ENCODE measurements at places on chromosomes 5 and 9.

DNA sequence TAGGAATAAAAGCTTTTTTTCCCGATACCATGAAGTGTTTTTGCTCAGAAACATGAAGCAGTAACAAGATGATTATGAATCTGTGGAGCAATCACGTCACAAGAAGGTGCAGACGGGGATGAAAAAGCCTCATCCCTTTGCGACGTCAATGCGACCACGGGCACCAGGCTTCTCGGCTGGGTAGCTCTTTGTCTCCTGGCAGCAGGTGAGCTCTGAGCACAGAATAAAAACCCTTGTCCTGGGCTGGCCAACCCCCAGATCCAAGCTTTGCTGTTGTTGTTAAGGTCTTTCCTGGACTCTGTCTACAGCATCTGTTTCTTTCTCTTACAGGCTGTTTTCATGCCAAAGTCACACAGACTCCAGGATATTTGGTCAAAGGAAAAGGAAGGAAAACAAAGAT lies 113.8 kb downstream of the ANKRD18B start:
- DNase-seq, result no peak

GRCh38 chr9:1427875-1428274 lies 377.7 kb downstream of the DMRT2 start:
- DNase-seq, result no peak

GRCh38 chr5:68189171-68189570 lies 26.4 kb upstream of the PIK3R1 start:
- DNase-seq, result no peak

GRCh38 chr9:130172161-130172857 lies at the start of gene NCS1:
Gene NCS1 (plus strand): TSS chr9:130172404. CDS start chr9:130172664, 260 bp downstream.
- peak; percentile 52 for DNase-seq

GRCh38 chr9:15390201-15390600 lies 32.5 kb upstream of the SNAPC3 start:
- no peak for DNase-seq

- no peak for DNase-seq
Observed at GRCh38 chr5:91311168-91311696, 71.9 kb downstream of the ARRDC3 start.

DNA sequence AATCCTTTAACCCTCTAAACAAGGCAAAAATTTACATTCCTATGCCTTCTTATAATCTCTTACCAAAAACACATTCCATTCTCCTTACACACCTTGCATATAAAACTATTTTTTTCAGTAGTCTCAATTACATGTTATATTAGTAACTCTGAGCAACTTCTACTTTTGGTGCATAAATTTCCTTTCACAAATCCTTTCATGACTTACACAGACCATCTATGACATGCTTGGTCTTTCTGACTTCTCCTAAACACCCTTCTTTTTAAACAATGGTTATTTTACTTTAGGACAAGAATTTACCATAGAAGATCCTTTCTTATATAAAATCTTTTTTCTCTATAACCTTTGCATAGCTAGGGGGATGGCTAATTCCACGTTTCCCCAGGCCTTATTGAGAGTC lies 208.0 kb upstream of the ARRDC3 start:
- DNase-seq, result no peak

GRCh38 chr5:120240706-120241105 lies 223.4 kb upstream of the PRR16 start:
- no peak for DNase-seq

- DNase-seq, result no peak
Observed at GRCh38 chr5:115930630-115931337, 31.5 kb upstream of the LVRN start.

DNA sequence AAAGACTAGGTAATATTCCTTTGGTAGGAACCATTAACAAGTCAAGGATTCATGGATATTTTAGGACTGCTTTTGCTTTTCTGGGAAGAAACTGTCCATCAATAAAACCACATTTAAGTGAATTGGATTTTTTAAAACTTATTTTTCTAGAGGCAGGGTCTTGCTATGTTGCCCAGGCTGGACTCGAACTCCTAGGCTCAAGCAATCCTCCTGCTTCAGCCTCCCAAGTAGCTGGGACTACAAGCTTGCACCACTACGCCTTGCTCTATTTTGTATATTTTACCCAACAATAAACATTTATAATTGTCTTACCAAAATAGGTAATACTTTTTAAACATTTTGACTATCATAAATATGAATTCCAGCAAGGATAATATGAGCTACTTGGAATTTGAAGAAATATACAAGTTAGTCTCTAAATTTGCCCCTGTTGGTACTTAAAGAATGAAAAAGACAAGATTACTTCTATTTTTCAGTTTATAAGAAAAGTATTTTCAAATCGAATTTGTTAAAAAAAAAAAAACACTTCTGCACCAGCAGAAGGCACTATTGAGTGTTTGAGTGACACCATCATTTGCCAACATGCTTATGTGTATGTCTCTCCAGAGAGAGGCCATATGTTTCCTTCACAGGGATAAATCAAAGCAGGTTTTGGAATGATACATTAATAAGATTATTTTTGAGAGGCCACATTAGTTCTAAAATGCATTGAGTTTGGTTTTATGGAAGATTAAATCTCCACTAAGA lies 60.0 kb upstream of the CARTPT start:
- no peak for DNase-seq

- no peak for DNase-seq
Observed at GRCh38 chr5:8396756-8397155, 527.8 kb downstream of the MTRR start.

GRCh38 chr5:167049043-167049663 lies 1242.3 kb upstream of the WWC1 start:
- no peak for DNase-seq

DNA sequence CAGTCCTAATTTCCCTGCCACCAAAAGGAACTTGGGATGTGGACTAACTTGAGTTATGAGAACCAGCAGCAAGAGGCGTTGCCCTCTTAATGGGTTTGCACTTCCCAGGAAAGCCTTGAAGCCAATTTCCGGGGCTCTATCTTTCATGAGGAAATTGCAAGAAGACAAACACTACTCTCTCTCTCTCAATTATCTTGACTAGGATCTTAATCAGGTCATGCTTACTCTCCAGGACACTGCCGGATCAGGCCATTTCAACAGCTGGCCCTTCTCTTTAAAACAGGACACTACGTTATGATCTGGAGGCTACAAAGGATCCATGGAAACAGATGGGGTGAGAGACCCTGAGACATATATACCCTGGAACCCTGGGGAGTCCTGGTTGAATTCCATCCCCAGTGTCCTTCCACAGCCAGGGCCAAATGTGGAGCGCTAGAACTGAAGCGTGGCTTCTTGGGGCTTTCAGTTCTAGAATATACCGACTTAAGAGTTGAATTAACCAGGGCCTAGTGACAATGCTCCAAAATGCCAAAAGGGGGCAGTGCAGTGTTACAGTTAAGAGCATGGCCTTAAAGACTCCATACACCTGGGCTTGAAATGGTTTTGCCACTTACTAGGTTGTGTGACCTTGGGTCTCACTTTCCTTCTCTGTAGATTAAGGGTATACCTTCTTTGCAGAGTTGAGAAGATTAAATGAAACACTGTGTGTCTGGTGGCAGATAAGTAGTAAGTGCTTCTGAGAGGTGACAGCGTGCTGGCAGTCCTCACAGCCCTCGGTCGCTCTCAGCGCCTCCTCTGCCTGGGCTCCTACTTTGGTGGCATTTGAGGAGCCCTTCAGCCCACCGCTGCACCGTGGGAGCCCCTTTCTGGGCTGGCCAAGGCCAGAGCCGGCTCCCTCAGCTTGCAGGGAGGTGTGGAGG lies 21.1 kb downstream of the FAM219A start:
- peak; percentile 41 for DNase-seq

- DNase-seq, result no peak
Observed at GRCh38 chr9:106717686-106718085, 145.3 kb upstream of the ZNF462 start.

GRCh38 chr5:92553326-92553725 lies 1027.7 kb downstream of the NR2F1-AS1 start:
- no peak for DNase-seq

GRCh38 chr5:83145882-83146331 lies 68.6 kb downstream of the XRCC4 start:
- no peak for DNase-seq

DNA sequence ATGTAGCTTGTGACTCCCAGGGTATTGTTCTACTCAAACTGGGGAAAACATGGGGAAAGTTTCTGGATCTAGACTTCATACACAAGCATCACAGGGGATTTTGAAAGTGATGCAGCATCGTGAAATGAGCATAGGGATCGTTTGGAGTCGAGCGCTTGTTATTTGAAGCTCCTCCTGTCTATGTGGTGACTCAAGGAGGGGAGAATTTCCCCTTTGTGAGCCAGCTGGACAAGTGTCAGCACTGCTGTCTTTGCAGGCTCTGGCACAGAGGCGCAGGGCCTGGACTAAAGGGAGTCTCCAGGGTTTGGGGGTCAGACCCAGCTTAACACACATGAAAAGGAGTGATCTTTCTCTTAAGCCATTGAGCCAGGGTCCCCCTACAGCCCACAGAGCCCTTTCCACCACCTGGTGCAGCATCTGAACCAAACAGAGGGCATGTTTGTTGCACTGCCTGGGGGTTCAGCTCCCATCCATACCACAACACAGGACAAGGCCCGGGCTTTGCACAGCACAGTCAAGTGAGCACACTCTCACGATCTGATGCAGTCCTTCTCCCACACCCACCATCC lies 51.0 kb downstream of the IRF1 start:
- no peak for DNase-seq

GRCh38 chr9:113570106-113570505 lies 106.6 kb downstream of the RGS3 start:
- no peak for DNase-seq

DNA sequence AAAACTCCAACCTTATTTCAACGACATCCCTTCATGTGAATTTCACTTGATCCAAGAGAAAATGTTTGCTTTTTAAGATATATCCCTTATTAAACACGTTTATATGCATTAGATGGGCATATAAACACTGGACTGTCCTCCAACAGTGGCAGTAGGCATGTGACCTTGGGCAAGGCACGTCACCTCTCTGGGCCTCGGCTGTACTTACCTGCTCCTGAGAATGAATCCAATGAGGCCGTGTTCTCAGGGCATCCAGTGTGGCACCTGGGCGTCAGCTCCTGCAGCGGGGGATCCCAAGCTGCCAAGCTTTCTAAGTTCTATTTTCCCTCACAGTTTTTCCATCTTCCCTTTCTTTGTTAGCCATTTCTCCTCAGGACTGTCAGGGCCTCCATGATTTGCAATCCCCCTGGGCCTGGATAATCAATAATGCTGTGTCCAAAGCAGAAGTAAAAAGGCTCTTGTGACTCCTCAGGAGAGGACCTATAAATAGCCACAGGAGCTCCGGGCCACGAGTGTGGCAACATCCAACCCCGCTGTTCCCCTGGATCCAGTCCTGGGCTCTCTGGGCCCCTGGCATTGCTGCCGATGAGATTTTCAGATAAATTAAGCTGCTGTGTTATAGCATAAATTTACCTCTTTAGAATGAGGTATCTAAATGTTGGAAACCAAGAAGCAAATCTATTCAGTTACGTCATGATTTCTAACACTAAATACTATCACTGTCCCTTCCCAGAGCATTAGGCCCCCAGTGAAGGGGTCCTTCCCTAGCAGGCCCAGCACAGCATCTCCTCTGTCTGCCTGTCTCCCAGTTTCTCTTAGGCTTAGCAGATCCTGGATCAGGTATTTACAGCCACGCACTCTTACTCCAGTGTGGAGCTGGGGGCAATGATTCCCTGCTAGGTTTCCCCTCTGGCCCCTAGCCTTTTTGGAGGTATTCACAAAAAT lies 76.8 kb downstream of the PTPN3 start:
- no peak for DNase-seq

DNA sequence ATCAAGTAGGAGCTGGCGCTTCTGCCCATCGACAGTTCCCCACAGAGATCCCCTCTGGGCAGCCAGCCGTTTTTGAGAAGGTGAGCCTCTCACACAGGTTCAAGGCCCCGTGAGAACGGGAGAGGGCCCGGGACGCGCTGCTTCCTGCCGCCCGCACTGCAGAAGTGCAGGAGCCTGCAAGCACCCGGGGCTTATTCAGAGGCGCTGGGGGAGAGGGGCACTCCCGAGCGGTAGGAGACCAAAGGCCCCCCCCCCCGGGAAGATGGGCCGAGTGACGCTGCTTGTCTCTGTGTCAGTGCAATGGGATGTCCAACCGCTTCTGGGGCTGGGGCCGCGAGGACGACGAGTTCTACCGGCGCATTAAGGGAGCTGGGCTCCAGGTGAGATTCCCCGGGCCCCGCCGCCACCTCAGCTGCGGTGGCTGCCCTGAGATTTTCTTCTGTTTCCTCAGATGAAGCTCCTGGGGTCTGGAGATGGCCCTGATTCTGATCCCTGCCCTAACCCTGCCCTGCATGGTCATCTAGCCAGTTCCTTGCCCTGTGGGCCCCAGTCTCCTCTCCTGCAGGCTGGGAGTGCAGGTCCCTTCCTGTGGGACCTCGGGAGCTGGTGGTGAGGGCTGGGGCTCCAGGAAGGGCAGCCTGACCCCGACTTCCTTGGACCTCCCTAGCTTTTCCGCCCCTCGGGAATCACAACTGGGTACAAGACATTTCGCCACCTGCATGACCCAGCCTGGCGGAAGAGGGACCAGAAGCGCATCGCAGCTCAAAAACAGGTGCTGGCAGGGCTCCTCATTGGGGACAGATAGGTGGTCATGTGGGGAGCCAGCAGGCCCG lies 8.5 kb downstream of the B4GALT7 start:
- DNase-seq, result no peak

DNA sequence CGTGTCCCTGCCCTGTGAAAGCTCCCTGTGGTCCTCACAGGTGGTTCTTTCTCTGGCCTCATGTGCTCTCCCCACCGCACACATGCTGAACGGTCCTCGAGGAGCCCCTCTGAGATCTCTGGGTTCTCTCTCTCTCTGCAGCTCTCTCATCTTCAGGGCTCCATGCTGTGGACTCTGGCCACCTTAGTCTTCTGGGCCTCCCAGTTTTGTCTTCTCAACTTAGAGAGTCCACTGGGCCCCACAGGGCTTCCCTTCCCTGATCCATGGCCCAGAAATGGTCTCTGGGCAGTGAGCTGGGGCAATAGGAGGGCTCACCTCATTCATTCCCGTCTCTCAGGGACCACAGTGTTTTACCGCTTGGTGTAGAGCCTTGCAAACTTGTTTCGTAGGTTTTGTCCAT lies 26.4 kb downstream of the FGD3 start:
- DNase-seq, result no peak

DNA sequence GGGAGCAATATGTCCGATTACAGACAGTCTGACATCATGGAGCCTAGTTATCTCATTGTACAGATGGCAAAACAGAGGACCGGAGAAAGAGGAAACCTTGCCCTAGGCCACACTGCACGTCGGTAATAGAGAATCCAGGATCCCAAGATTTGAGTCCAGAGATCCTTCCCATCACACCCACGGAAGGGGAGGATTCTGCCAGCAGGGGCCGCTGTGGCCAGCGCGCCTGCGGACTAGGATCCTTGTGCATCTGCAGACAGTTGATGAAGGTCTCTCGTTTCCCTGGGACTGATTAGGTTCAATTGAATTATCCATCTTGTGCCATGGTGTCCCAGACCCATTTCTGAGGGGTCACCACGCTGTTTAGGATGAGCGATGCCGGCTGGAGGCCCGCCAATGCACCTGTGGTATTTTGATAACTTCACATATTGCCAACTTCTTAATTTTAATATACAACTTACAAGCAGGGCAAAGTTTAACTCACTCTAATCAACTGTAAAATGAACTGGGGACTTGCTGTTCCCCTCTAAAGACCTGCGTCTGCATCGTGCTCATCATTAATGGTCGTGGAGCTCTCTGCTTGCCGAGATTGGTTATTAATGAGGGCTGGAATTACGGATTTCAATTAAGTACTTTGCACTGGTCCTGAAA lies 592.7 kb upstream of the BRINP1 start:
- no peak for DNase-seq

- no peak for DNase-seq
Observed at GRCh38 chr9:12935714-12936113, 160.9 kb downstream of the LURAP1L start.
